ENCODE measurements at places on chromosomes 5 and 9.

DNA sequence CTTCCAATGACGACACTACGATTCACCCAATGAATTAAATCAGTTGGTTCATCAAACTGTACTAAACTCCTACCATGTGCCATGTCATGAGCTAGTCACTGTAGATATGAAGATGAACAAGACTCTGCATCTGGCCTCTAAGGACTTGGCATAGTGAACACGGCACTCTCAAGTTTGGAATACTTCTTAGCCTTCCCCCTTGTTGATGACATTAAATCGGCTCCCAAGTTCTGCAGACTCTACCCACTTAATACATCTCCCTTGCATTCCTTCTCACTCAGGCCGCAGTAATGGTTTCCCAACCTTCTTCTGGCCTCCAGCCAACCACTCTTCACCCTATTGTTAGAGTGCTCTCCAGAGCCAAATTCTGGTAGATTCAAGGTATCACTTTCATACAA lies 184.7 kb downstream of the MAPKAP1 start:
- peak; percentile 71 for DNase-seq

DNA sequence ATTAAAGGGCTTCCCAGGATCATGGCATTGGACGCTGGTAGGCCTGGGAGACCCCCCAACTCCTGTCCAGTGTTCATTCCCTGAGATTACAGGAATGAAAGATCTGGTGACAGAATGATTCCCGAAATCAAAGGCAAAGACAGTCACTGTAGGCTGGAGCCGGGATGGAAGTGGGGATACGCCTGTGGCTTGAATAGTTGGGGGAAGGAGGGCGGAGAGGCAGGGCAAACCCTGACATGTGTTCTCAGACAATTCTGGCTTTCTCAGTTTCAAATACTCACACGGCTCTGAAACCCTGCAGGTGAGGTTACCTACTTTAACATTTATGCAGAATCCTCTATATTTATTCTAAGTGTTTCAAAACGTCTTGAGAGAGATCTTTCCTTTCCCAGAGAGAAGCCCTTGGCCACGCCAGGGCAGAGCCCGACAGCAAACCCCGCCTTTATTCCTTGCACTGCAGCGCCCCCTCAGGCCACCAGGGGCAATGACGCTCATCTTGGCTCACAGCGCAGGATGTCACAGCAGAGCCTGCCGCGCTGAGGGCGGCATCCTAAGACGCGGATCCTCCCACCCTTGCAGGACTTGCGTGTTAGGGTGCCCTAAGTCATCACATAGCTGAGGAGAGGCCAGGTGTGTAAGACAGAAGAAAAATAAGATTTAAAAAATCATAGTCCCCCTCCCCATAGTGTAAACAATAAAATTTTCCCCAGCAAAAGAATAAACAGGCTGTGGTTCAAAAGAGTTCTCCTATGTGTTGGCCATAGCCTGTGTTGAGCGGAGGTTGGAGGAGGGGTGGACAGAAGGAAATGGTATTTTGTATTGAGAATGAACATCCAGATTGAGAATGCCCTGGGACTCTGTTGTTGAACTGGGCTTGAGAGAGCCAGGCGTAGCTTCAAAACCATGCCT lies 284.5 kb downstream of the NTRK2 start:
- DNase-seq, result peak; percentile 79

GRCh38 chr9:7196467-7196866 lies 438.7 kb downstream of the KDM4C start:
- peak; percentile 15 for DNase-seq

GRCh38 chr5:132915681-132916080 lies 42.2 kb downstream of the LEAP2 start:
- DNase-seq, result peak; percentile 42

DNA sequence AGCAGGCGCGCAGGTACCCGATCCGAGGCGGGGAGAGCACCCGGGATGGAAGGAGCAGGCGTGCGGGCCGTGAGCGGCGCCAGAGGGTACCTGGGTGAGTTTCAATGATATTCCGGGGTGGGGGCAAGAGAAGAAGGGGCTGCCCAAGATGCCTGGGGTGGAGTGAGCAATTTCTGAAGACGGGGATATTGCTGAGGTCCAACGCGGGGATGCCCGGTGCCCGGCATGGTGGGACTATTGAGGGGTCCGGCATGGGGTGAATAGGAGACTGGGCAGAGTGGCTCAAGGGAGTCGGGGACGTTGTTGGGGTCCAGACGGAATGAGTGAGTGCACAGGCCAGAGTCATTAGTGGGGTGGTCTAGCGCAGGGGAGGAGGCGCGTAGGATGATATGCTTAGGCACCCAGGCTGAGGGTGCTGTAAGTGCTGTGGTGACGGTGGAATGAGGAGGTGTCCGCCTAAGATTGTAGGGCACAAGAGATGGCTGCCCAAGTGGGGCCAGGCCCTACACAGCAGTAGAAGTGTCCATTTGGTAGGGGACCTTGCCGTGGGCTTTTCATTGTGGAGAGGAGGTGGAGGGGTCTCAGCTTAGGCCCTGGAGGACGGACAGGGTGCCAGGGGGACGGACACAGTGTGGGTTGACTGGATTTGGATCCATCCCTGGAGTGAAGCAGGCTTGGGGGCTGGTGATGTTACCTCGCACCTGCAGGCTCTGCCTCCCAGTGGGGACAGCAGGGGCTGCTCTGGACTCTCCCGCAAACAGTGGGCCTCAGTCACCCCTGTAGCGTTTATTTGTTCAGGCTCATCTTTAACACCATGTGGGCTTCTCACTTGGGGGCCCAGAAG lies 719 bp downstream of the MIGA2 start:
- DNase-seq, result no peak
